ENCODE measurements at places on chromosomes 7 and 10.

- DNase-seq: no peak
Observed at GRCh38 chr10:131890276-131891195, 10.3 kb upstream of the PPP2R2D start.

DNA sequence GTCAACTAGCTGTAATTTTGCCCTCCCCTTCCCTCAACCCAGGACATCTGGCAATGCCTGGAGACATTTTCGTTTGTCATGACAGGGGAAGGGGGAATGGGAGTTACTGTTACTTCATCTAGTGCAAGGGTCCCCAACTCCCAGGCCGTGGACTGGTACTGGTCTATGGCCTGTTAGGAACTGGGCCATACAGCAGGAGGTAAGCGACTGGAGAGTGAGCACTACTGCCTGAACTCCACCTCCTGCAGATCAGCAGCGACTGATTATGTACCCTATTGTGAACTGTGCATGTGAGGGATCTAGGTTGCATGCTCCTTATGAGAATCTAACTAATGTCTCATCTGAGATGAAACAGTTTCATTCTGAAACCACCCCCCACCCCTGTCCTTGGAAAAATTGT lies 22.6 kb upstream of the SMIM30 start:
- DNase-seq: no peak

- DNase-seq: no peak
Observed at GRCh38 chr10:68601501-68602265, 41.5 kb downstream of the TET1 start.

DNA sequence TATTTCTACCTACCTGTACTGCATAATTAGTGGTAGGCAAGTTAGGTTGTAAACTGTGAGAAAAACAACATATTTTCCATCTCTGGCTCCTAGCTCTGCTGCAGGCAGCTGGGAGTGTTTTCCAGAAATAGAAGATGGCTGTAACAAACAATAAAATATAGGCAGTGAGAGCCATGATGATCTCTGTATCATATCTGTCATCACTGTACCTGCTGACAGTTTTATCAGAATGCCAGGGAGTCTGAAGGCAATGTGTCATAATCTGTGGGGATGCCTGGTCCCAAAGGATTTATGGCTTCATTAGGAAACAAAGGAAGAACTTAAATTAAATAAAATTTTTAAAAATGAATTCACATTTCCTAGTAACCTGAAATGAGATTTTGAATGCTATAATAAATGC lies 160.9 kb upstream of the SMIM30 start:
- DNase-seq: no peak

GRCh38 chr10:11685787-11686218 lies 56.4 kb upstream of the ECHDC3 start:
- DNase-seq: peak; percentile 93

DNA sequence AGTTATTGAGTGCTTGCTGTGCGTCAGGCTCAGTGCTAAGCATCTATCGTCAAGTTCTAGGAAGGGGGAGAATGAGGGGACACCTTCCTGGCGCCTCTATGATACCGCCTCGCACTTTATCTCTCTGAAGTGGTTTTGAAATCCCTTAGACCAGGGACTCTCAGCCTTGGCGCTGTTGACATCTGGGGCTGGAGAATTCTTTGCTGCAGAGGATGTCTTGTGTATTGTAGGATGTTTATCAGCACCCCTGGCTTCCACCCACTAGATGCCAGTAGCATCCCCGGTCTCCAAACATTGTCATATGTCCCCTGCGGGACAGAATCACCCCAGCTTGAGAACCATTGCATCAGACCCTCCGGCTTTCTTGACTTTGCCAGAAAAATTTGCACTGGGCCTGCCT lies 285.5 kb downstream of the CCDC3 start:
- no peak for DNase-seq

GRCh38 chr10:45466784-45467183 lies 92.8 kb downstream of the ALOX5 start:
- DNase-seq: no peak

DNA sequence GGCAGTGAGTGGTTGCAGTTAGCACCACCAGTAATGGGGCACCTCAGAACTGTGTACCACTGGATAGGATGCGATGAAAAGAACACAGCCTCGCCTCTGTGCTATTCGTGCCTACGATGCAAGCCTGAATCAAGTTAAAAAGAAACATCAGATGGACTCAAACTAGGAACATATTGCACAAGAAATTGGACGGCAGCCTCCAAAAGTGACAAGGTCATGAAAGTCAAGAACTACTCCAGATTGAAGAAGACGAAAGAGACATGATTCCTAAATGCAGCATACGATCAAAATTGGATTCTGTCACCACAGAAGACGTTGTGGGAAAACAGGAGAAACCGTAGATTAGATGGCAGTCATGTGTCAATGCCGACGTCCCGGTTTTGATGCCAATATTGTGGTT lies 648.1 kb upstream of the FOXK1 start:
- DNase-seq: no peak

DNA sequence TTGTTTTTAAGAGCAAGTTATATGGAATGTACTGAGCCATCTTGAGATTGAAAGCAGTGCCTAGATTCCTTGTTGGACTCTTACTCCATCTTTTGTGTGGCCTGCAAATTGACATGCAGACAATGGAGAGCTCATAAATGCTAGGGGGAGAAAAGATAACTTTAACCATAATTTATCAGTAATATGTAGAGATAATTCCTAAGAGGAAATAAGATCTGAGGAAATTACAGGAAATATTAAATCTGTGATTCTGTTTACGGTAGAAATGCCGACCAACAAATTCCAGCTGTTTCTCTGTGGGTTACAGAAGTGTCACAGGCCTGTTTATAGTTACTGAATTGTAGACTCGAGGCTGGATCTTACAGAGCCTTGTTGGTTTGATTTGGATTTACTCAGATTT lies 348.0 kb downstream of the SUGCT start:
- DNase-seq: no peak
